ENCODE measurements at places on chromosomes 2 and 18.

- DNase-seq: no peak
Observed at GRCh38 chr18:2589345-2590068, 18.1 kb downstream of the NDC80 start.

DNA sequence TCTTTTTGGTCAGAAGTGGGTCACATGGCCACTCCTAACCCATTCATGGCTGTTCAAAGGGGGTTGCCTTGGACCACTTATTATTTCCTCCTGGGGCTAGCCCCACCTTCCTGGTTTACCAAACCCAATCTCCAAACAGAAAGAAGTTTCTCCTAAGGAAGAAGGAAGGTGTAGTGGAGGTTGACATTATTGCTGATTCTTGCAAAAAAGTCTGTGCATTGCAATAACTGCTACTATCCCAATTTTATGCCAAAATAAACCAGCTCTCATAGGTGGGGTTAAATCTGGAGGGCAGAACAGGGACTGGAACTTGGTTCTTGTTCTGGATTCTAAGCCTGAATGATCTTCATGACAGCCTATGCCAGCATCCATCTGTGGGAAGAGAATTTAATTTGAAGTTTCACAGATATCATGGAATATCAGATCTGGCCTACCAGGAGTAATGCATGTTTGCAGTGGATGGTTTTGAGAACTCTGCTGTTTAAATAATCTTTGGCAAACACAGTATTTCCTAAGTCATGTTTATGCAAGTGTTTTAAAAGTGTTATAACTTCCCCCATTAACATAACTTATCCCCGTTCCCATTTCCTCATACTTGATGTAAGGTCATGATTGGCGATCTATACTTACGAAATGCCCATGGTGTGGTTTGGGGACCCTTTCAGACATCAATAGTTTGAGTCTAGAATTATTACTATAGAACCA lies 11.9 kb downstream of the ANXA4 start:
- no peak for DNase-seq

GRCh38 chr2:234960175-234961088 lies 8.6 kb downstream of the SH3BP4 start:
- peak; percentile 58 for DNase-seq

GRCh38 chr2:10426726-10427617 lies 21.2 kb downstream of the ODC1 start:
- no peak for DNase-seq

DNA sequence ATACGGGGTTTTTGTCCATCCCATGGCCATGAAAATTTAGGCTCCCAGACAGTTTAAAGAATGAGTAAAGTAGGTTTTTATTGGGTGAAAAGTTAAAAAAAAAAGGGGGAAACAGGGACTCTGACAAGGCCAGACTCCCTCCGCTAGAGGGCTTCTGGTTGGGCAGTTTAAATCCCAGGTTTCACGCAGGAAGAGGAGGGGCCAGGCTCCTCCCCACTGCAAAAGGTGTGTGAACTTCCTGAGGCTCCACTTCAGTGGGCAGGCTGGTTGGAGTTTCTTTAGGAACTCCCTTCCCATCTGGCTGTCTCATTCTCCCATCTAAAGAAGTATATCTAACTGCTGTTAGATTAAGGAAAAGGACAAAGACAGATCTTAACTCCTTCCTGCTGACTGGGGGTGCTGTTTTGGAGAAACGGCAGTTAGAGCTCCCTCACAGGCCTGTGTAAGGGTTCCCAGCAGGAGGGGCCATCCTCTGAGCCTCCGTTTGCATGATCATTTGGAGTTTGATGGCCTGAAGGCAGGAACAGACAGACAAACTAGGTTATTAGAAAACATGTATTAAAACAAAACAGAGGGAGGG lies 1160.7 kb downstream of the CNTNAP5 start:
- DNase-seq: no peak

- peak; percentile 21 for DNase-seq
Observed at GRCh38 chr2:37891846-37892435, 33.1 kb upstream of the RMDN2 start.

- peak; percentile 80 for DNase-seq
Observed at GRCh38 chr2:136327162-136327852, 209.4 kb upstream of the CXCR4 start.

GRCh38 chr2:237691908-237692600 lies 64.7 kb downstream of the LRRFIP1 start:
- DNase-seq: peak; percentile 90

DNA sequence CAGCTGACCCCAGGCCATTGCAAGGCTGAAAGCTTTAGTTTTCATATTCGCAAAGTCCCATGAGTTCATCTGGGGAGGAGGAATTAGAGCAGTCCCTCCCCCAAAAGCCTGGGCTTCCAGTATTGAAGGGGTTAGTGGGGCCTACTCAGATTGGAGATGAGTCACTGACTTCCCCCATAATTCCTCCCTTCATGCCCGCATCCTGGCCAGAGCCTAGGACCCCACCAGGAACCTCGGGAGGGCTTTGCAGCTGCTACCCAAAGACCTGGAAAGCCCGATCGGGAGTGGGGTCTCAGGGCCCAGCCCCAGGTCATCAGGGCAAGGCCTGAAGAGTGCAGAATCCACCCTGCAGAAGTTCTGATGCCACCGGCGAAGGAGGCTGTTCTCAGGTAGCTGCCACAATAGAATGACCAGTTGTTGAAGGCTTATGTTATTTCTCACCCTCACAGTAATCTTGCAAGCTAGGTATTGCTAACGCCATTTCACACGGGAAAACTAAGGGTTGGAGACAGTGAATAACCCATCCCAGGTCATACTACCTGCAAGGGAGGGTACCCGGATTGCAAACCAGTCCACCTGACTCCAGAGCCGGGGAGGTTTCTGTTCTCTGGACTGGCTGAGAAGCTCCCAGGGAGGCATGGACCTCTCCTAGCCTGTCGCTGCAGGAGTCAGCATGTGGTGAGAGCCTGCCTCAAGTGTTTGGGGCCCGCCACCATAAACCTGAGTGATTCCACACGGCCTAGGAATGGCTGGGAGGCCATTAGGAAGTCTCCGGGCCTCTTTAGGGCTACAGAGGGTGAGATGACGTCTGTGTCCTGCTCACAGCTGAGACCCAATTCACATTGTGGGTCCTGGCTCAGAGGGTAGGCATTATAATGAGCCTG lies 5.8 kb upstream of the ARID5A start:
- no peak for DNase-seq

DNA sequence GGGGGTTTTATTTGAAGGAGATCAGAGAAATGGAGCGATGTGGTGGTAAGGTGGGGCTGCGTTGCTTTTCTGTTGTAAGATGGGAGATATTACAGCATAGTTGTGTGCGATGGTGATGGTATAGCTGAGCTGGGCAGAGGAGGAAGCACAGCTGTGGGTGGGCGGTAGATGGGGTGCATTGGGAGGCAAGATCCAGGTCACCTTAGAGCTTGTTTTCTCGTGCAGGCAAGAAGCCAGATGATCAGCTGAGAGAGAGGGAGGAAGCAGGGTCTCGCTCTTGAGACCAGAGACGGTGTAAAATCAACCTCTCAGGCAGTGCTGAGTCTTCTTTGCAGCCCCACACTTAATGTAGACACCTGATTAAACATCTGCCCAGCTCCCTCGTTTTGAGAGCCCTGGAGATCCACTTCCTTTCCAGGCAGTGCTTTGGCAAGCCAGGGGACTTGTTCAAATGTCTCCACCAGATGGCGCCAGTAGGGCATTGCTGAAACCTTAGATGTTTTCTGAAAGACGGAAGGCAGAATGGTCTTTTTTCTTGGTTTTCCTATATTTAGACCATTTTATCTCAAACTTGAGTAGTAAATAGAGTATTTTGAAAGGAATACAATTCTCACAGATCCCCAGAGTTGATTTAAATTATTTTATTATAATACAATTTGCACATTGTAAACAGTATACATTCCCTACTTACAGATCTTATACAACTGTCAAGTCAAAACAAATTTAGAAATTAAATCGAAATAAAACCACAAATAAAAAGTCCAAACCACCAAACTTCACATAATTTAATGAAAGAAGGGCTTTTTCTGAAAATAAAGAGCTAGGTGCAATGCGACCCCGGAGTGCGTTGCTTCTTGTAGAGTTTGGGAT lies 21.1 kb upstream of the LYPD6B start:
- peak; percentile 83 for DNase-seq

- DNase-seq: no peak
Observed at GRCh38 chr18:8253944-8254343, 355.3 kb upstream of the RAB12 start.

DNA sequence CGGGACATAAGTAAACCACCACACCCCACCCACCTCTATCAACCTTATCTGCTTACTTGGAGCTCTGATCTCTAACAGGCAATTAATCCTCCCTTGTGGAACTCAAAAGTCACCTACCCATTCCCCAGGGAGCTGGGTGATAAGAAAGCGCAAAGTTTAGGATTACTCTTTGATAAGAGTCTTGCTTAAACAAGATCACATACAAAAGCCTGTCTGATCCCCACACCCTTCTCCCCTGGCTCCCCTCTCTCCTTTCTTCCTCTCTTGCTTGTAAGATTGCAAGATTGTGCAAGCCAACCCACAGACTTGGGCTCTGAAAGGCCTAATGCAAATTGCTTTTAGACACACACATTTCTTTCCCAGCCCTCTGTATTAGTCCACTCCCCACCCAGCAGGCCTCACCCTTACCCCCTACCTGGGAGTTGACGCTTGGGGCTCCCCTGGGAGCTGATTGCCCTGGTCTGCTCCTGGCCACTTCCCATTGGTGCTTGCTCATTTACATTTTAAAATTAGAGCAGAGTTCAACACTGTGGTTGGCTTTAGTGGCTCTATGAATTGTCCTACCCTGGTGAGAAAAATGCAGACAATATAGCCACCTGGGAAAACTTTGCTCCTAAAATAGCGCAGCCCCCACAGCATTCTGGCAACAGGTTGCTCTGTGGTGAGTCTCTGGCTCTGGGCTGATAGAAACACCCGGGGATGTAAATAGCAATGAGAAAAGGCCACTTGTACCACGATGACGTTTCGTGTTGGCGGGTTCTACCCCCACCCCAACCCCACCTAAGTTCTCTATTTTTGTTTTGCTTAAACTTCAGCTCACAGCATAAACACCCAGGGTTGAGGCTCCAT lies 92.8 kb upstream of the MSH2 start:
- DNase-seq: peak; percentile 67

- DNase-seq: peak; percentile 19
Observed at GRCh38 chr2:37886745-37887144, 38.3 kb upstream of the RMDN2 start.

GRCh38 chr2:17643031-17643615 lies 102.6 kb downstream of the VSNL1 start:
- DNase-seq: no peak

DNA sequence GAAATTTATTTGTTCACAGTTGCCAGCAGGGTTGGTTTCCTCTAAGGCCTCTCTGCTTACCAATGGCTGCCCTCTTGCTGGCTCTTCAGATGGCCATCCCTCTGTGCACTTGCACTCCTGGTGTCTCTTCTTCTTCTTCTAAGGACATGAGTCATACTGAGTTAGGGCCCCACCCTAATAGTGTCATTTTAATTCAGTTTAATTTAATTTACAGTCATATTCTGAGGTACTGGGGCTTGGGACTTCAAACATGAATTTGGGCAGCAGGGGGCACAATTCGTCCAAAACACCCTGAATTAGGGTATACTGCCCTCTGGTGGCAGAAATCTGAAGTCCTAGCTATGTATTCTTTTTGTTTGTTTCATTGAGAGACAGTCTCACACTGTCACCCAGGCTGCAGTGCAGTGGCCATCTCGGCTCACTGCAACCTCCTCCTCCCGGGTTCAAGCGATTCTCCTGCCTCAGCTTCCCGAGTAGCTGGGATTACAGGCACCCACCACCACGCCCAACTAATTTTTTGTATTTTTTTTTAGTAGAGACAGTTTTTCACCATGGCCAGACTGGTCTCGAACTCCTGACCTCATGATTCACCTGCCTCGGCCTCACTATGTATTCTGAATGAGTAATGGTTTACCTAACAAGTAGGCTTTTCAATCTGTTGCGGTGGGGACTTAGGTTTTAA lies 19.8 kb downstream of the SLC4A1AP start:
- peak; percentile 95 for DNase-seq

GRCh38 chr2:50991602-50992001 lies 40.3 kb downstream of the NRXN1 start:
- no peak for DNase-seq

DNA sequence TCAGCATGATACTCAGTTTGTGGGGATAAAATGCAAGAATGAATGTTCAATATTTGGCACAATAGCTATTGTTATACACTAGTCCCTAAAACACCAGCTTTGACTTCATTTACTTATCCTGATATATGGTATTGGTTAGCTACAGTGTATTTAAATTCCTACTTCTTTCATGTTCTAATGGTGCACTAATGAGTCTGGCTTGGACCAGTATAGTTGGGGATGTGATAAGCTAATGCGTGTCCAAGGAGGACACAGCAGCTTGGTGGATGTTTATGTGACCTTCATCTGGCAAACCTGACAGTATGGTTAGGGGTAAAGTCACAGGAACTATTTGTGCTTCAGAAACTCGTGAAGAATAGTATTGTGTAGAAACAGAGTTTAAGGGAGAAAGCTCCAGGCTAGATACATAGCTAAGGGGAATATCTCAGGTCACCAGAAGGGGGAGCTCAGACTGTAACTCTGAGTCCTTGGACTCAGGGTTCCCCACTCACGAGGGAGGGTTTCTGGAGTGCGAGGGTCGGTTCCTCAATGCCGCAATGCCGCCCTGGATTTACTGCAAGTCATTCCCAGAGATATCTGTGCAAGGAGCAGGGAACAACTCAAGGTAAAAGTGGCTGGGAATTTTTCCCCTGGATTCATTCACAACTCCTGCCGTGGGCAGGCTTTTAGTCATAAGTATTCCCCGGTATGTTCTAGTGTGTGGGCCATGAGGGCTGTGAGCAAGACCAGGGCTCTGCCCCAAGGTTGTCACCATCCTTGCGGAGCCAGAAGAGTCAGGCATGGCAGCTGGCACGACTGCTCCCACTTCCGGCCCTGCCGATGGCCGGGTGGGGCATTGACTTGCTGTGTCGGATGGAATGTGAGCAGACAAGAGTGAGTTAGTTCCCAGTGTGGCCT lies 14.5 kb downstream of the IL1R2 start:
- peak; percentile 84 for DNase-seq

DNA sequence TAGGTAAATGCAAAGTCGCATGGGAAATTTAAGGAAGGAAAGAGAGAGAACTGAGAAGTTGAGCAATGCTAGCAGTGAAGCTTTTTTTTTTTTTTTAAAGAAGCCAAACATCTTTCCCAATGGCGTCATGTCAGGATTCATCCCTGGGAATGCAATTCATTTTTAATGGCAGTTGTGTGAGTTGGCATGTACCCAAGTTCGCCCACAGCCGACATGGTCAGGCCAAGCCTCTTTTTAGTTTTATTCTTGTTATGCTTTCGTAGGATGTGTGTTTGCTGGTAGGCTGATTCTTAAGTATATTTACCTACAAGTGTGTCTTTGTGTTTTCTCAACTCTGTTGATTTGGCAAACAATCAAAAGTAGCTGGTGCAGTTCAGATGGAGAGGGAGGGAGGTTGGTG lies 127.6 kb upstream of the ITGA6 start:
- DNase-seq: no peak

- DNase-seq: no peak
Observed at GRCh38 chr2:222693837-222694236, 22.4 kb downstream of the MOGAT1 start.

DNA sequence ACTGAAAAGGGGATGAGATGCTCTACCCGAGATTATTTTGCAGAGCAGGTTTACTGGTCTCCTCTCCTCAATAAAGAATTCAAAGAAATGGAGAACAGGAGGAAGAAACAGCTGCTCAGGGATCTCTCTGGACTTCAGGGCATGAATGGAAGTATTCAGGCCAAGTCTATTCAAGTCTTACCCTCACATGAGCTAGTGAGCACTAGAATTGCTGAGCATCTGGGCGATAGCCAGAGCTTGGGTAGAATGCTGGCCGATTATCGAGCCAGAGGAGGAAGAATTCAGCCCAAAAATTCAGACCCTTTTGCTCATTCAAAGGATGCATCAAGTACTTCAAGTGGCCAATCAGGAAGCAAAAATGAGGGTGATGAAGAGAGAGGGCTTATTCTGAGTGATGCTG lies 60.0 kb downstream of the PIKFYVE start:
- no peak for DNase-seq

All from common myeloid progenitor, CD34-positive (primary cell).